Lung (tissue), 17 donors: ENCODE measurements at places on chromosomes 7 and 10.
A peak's percentile ranks its signal among the peaks of the same experiment; 100 is the strongest.

DNA sequence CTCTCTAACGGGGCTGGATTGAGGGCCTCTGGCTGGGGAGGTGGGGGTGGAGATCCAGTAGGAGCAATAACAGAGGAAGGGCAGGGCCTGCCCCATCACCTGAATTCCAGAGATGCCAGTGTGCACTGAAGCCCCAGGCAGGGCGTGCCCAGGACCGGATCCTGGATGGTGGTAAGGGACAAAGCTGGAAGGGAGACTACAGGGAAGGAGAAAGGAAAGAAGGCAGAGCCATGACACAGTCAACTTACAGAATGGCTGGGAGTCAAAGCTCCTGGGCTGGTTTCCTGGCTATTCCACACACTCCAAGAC lies 666 bp downstream of the TMEM139 start:
- DNase-seq, result peak; percentile 19

DNA sequence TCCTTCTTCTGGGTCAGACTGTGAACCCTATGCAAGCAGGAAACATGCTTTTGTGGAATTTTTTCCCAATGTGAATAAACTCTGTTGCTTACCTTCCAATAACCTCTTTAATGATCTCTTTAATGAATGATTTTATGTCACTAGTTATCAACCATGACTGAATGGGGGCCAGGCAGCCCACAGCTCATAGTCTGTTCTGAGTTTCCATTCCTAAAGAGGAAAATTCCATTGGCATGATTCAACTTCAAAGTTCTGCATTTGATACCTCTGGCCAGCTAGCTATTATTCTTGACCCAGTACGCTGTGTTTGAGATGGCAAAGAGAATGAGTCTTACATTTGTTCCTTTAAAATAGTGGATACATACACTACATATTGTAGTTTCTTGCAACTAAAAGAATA lies 867.8 kb upstream of the CELF2 start:
- no peak for DNase-seq

GRCh38 chr7:127654404-127655394 lies 2.7 kb downstream of the SND1 start:
- DNase-seq, result no peak

DNA sequence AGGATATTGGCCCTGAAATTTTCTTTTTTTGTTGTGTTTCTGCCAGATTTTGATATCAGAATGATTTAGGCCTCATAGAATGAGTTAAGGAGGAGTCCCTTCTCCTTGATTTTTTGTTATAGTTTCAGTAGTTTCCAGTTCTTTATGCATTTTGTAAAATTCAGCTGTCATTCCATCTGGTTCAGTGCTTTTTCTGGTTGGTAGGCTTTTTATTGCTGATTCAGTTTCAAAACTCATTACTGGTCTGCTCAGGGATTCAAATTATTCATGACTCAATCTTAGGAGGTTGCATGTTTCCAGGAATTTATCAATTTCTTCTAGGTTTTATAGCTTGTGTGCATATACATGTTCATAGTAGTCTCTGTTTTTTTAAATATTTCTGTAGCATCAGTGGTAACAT lies 10.1 kb upstream of the TMEM196 start:
- no peak for DNase-seq

GRCh38 chr7:4668510-4668847 lies 13.6 kb upstream of the FOXK1 start:
- DNase-seq, result no peak
